ENCODE measurements at places on chromosomes 7 and 10.

DNA sequence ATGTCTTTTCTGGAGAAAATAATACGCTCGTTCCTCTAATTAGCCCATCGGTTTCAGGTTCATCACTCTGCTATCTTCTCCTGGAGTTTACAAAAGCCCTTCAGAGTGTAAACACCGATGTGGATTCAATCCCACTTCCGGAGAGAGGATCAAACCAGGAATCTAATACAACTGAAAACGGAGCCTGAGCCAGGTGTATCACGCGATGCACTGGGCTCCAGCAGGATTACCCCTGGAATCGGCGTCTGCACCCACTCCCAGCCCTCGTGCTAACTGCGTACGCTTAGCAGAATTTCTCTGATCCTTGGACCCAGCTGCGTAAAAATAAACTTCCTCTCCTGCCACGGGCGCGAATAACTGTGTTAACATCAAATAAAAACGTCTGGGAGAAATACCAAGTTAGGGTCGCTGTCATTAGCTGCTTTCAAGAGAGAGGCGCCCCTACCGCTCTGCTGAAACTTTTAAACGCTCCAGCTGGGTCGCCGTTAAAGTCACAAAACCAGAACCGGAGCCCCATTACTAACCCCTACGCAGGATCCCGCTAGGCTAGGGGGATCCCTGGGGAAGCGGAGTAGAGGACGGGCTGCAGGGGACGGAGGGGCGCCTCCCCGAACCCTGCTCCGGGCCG, 502 bp downstream of the ZNF3 start:
- no peak for DNase-seq

- DNase-seq = no peak
Measured at GRCh38 chr10:35835545-35835944, 193.4 kb upstream of the FZD8 start.

- DNase-seq = no peak
Measured at GRCh38 chr7:42170724-42171123, 66.3 kb downstream of the GLI3 start.

DNA sequence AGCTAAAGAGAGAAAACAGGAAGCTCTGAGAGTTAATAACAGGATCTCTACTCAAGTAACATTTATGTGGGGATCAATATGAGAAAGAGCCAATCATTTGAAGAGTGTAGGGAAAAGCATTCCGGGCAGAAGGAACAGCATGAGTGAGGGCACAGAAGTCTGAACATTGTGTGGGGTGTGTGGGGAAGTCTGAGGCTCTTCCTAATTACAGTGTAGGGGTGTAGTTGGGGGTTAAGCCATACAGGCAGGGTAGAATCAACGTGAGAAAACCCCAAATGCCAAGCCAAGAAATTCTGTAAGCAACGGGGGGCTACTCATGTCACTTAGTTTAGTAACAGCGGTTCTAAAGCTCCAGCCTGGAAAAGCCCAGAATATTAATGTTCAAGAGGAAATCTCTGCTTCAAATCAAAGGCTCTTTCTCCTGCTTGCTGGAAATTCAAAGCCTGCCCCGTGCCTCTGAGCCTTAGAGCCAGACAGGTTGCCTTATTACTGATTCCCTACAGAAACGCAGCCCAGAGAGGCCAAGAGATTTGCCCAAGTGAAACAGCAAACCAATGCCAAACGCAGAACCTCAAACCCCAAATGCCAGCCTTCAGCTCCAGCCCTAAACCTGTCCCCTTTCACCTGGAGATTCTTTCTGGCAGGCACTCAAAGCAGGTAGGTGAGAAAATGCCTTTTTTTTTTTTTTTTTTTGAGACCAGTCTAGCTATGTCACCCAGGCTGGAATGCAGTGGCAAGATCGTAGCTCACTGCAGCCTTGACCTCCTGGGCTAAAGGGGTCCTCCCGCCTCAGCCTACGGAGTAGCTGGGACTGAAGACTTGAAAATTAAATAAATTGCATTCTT, 36.1 kb downstream of the DNAJB12 start:
- DNase-seq = no peak

DNA sequence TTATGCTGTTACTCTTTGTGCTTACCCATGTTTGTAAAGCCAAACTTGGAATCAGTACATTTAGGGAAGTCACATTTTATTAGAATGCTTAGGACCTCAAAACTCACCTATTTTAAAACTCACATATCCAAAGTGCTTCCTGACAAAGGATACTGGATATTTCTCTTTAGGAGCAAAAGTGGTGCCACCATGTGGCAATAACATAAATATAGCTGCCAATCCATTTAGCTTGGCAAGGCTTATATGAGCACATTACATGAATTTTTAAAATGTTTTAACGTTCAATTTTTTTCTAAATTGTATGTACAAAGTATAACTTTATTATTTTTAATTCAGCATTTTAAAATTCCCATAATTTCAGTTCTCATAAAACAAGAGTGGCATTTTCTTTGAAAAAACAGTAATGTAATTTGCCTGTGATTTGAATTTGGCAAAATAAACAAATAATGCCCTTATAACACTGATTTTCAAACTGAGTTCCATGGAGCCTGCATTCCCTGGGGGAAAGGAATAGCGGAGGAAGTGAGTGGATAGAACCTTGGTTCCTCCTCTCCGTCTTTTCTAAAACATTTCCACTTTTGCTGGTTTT, 75.4 kb downstream of the HDAC9 start:
- DNase-seq = no peak

DNA sequence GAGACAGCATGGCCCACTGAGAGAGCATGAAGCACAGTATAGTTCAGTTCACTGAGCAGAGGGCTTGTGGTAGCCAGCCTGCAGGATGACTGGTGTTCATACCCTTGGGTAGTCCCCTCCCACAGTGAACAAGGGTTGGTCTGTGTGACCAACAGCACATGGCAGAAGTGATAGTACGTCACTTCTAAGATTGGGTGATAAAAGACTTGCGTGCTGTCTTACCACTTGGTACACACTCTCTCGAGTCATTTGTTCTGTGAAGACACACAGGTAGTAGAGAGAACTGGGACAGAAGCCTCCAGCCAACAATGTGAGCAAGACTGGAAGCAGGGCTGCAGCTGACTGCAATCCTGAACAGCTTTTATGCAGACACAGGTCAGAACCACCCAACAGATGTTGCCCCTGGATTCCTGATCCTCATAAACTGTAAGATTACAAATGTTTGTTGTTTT, 14.6 kb downstream of the EPC1 start:
- DNase-seq = no peak

DNA sequence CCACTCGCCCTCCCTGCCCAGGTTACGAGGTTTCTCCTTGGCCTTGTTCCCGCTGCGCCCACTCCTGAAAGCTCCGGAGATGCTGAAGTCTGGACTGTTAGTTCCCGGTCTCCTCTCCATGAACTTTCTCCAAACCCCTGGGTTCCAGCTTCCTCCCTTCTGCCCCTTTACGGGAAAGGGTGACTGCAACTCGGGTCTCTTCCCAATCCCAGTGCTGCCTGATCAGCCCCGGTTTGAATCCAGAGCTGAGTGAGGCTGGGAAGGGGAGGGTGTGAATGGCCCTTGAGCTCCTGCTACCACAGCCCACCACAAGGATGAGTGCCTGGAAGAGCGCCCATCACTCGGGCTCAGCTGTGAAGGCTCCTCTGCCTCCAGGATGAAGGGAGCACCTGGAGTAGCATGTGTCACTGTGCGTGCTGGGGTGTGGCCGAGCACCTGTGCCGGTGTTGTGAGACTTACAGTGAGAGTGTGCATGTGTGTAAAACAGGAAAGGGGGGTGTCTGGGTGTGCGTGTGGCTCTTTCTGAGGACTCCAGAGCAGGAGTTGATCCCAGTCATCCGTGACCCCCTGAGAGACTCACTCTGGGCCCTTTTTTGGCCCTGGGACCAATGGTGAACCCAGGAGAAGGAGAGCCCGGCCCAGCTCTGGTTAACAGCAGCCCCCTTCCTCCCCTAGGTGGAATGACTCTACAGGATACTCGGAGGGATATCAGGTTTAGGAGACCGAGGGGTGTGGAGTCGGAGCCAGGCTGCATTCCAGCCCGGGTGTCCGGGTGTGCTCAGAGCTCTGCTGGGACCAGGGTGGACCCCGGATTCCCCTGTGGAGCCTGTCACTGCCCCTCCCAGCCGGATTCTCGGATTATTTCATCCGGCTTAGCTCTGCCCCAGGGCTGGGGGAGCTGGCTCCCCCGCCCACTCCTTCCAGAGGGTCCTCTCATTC, 1.1 kb upstream of the ZNF467 start:
- no peak for DNase-seq

GRCh38 chr10:7662522-7662921, 4.2 kb downstream of the ITIH5 start:
- no peak for DNase-seq

DNA sequence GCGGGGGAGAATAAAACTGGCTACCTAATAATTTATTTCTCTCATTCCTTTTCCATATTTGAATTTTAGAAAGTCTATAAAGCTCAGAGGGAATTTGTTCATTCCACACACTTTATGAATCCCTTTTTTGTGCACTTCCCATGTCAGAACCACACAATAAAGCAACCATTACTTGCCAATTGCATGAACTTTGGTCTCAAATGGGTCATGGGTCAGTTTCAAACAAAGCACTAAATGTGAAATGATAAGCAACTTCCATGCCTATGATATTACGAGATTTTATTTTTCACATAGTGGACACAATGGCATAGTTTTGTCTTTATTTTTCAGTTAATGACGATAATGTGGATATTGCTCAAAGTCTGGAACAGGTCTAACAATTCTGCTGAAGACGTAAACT, 18.6 kb upstream of the RELN start:
- no peak for DNase-seq

All from tibial artery (tissue), 4 donors.